G401 (cell line): ENCODE measurements at places on chromosomes 12 and 14.

GRCh38 chr12:52774629-52775250 is 2.4 kb downstream of the KRT76 start:
- no peak for DNase-seq

DNA sequence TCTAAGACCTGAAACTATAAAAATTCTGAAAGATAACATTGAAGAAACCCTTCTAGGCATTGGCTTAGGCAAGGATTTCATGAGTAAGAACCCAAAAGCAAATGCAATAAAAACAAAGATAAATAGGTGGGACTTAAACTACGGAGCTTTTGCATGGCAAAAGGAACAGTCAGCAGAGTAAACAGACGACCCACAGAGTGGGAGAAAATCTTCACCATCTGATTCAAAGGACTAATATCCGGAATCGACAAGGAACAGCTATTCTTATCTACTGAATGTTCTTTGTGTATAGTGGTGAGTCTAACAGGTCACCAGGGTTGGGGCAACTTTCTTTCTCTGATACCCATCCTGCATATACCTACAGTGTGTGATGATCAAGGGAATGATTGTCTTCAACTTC is 198.6 kb downstream of the CCDC91 start:
- no peak for DNase-seq

DNA sequence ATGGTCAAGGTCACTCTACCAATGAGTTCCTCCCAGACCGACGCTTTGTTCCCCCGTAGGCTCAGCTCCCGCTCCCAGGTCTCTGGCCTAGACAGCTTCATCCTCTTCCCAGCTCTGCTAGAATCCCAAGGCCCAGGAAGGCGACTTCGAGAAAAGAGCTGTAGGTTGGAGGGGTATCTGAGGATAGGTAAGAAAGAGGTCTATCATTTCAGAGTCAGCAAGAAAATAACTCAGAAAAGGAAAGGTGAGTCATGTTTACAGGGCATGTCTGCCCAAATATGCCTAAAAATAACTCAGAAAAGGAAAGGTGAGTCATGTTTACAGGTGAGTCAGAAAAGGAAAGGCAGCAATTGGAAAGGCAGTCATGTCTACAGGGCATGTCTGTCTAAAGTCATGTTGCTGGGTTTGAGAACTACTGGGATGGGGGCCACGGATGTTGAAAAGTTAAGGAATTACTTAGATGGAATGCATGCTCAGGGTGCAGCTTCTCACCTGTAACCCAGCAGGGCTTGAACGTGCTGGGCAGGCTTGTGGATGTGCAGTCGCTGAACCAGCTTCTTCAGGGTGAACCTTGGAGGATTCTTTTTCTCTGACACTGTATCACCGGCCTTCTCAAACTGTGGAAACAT is 12.2 kb downstream of the TEP1 start:
- DNase-seq: no peak

- DNase-seq: no peak
Measured at GRCh38 chr12:121114806-121115205, 17.9 kb upstream of the P2RX7 start.

DNA sequence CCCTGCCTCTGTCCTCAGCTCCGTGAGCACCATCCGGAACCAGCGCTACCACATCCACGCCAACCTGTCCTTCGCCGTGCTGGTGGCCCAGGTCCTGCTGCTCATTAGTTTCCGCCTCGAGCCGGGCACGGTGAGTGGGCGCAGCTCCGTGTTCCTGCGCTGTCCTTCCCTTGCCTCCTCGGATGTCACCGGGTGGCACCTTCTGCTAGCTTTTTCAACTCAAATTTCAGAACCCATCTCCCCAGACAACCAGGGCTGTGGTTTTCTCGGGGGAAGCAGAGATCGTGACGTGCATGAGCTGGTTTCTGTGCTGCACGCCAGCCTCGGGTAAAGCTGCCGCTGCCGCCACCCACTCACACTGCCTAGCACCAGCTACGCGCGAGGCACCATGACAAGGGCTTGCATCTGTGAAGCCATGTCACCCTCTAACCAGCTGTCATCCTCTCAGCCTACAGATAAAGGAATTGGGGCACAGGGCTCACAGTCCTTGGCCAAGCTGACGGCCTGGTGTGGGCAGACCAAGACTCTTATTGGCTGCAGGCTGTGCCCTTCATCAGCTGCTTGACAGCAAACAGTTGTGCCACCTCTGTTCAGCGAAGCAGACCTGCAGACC is 152.1 kb downstream of the ADGRD1 start:
- DNase-seq: no peak

DNA sequence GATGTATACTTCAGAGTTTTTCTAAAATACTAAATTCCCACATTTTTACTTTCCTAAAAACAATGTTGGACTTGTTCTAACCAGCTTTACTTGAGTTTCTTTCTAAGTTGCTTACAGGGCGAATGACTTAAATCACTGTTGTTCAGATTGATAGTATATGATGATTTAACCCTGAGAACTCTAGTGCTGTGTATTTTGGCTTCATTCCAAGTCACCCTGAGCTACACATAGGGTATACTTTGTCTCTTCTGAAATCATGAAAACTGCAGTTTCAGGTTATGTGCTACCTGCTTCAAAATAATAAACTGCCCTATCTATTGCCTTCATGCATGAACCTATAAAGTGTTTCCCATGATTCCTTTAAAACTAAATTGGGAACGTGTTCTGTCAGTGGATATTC is 162.5 kb upstream of the PDE3A start:
- DNase-seq: no peak

DNA sequence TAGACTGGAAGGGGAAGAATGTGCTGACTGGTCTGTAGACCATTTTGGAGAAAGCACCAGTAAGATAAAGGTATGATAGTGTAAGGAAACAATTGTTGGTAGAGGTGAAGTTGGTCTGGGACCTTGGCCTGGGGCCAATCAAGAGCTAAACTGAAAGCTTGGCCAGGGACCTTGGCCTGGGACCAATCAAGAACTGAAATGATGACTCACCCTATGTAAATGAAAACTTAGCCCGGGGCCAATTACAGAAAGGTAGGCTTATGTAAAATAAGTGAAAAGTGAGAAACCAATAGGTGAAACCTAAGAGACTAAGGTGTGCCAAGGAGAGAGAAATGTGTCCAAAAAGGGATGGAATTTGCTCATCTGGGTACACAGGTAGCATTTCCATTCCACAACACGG is 776.0 kb downstream of the C12orf50 start:
- DNase-seq: no peak

- no peak for DNase-seq
Measured at GRCh38 chr12:82461393-82461792, 103.1 kb downstream of the METTL25 start.

DNA sequence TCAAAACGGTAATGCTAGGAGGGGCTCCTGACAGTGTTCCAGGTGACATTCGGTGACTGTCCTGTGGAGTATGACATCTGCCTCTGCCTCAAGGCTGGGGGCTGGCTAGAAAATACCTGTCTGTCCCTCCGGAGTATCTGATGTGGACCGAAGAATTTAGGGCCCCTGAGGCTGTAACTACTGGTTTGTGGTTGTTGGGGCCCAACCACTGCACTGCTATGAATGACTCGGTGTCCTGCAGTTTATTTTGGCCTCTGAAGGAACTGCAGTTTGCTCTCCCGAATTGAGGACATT is 198.9 kb upstream of the CAND1 start:
- DNase-seq: no peak

GRCh38 chr12:92085736-92086040 is 60.0 kb downstream of the BTG1 start:
- no peak for DNase-seq

DNA sequence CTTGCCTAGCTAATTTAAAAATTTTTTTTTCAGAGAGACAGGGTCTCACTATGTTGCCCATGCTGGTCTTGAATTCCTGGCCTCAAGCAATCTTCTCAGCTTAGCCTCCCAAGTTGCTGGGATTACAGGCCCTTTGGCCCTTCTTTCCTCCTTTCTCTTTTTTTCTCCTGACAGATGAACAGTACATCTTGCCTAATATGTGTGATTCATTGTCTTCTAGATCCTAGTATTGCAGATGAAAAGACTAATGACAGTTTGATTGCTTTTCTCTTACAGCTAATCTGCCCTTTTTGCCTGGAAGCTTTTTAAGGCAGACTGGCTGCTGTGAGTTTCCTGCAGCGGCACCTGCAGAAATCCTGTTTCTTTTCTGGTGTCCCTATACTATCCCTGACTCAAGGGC is 12.0 kb downstream of the DEPDC4 start:
- DNase-seq: no peak
